T-helper 9 cell (primary cell): ENCODE measurements at places on chromosomes 16 and 17.

GRCh38 chr17:31297090-31297489 lies at the start of gene OMG:
OMG (minus strand) TSS chr17:31297239; CDS start chr17:31296331, 908 bp downstream.
- no peak for DNase-seq

- no peak for DNase-seq
Measured at GRCh38 chr16:10206215-10206614, 24.0 kb upstream of the GRIN2A start.

- DNase-seq: no peak
Measured at GRCh38 chr17:77020973-77021372, 119.8 kb upstream of the SEC14L1 start.

GRCh38 chr16:7571366-7571765 lies 238.7 kb downstream of the RBFOX1 start:
- DNase-seq: no peak

DNA sequence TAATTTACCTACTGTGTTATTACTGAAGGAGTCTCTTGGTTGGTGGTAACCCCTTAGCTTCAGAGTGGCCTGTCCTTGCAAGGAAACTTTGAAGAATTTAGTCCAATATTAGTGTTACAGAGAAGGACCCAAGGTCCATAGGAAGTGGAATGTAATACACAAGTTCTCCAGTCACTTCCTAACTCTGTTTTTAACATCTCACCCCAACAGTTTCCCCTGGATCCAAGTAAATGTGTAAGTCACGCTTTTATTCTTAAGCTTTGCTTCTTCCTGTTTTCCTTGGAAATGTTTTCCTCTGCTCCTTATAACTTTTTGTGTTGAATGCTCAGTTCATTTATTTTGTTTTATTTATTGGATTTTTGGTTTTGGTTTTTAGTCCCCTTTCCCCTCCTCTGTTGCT lies 25.9 kb upstream of the RPRML start:
- DNase-seq: no peak

GRCh38 chr16:84773312-84773711 lies 46.5 kb upstream of the CRISPLD2 start:
- DNase-seq: no peak

GRCh38 chr17:41967141-41967920 lies 736 bp downstream of the CNP start:
- DNase-seq: no peak

GRCh38 chr16:83212301-83212841 lies 585.6 kb downstream of the CDH13 start:
- DNase-seq: no peak

GRCh38 chr16:80682421-80683070 lies 121.9 kb downstream of the CDYL2 start:
- DNase-seq: no peak

DNA sequence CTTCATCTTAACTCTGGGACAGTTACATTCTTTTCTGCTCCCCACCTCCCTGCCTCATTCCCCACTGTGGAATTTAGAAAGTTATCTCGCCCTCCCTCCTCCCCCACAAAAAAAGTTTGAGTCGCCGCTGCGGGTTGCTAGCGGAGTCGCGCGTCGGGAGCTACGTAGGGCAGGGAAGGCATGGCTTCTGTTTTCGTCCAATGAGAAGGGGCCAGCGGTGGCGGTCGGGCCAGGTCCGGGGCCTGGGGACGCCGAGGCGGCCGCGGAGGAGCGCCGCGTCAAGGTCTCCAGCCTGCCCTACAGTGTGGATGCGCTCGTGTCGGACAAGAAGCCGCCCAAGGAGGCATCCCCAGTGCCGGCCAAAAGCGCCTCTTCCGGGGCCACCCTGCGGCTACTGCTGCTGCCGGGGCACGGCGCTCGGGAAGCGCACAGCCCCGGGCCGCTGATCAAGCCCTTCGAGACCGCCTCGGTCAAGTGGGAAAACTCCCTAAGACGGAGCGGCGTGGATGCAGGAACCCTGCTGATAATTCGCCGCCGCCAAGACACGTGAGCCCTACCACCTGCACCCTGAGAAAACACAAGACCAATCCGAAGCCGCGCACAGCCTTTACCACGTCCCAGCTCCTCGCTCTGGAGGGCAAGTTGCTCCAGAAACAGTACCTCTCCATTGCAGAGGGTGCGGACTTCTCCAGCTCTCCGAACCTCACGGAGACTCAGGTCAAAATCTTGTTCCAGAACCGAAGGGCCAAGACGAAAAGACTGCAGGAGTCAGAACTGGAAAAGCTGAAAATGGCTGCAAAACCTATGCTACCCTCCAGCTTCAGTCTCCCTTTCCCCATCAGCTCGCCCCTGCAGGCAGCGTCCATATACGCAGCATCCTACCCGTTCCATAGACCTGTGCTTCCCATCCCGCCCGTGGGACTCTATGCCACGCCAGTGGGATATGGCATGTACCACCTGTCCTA lies 8.9 kb downstream of the OR4D1 start:
- peak; percentile 36 for DNase-seq

- no peak for DNase-seq
Measured at GRCh38 chr17:80101946-80102663, 724 bp downstream of the GAA start.

DNA sequence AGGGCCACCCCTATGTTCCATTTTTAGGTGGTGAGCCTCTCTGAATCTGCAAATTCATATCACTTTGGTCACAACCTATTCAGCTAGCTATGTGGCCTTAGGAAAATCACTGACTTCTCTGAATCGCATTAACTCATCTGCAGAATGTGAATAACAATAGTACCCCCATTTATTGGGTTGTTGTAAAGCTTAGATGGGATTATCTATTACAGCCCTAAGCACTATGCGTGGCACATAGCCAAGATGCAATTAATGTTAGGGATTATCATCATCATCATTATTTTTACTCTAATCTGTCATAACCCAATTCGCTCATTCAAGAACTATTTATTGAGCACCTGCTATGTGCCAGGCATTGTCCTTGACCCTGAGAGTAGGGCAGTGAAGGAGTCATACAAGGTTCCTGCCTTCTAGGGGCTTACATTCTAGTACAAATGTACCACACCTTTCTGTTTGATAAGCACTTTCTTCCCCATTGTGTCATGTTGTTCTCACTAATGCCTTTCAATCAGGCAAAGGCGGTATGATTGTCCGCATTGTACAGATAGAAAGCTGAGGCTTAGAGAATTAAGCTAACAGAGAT lies 38.5 kb downstream of the CHD9 start:
- no peak for DNase-seq

GRCh38 chr16:1779741-1780676 lies 2.4 kb downstream of the SPSB3 start:
- DNase-seq: no peak

- peak; percentile 61 for DNase-seq
Measured at GRCh38 chr17:1179818-1180742, at the start of gene ABR. ABR (minus strand) TSS chr17:1179981; CDS start chr17:1179727, 254 bp downstream.

DNA sequence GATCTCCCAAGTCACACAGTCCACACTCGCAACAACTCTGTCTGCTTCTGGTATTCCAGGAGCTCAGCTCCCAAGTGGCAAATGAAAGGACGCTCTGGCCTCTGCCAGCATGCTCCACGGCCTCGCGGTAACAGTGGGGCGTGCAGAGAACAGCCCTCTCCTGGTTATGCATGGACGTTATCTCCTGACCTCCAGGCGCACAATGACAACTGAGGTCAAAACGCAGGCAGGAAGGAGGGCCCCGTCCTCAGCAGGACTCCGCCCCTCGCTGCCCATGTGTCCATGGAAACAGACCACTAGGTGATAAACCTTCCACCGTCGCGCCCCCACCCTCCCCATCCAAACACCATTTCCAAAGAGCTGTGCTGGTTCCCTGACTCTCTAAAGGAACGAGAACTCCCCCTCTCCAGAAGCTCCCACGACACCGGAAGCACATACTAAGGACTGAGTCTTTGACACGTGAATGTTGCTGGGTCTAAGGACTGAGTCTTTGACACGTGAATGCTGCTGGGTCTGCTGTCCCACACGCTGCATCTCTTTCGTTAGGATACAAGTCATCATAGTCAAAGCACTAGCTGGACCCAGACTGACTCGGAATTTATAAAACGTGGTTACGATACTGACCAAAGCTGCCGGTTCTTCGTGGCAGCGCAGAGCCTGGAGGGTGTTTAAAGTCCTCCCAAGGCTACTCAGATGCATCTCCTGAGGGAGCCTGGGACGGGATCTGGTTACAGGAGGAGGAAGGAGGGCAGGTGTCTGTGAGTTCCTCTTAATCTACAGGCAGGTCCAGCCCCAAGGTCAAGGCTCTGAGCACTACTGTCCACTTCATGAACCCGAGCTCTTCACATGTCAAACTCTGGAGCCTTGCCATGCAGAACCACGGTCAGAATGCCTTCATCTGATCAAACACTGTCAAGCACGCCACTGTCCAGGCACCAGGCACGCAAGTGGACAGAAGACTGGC lies 43.9 kb downstream of the KLHDC4 start:
- DNase-seq: no peak
